ENCODE measurements at places on chromosomes 2 and 18.

- no peak for DNase-seq
Observed at GRCh38 chr2:190822043-190822442, 58.6 kb upstream of the GLS start.

- no peak for DNase-seq
Observed at GRCh38 chr2:216274194-216274840, 98.0 kb downstream of the MARCHF4 start.

DNA sequence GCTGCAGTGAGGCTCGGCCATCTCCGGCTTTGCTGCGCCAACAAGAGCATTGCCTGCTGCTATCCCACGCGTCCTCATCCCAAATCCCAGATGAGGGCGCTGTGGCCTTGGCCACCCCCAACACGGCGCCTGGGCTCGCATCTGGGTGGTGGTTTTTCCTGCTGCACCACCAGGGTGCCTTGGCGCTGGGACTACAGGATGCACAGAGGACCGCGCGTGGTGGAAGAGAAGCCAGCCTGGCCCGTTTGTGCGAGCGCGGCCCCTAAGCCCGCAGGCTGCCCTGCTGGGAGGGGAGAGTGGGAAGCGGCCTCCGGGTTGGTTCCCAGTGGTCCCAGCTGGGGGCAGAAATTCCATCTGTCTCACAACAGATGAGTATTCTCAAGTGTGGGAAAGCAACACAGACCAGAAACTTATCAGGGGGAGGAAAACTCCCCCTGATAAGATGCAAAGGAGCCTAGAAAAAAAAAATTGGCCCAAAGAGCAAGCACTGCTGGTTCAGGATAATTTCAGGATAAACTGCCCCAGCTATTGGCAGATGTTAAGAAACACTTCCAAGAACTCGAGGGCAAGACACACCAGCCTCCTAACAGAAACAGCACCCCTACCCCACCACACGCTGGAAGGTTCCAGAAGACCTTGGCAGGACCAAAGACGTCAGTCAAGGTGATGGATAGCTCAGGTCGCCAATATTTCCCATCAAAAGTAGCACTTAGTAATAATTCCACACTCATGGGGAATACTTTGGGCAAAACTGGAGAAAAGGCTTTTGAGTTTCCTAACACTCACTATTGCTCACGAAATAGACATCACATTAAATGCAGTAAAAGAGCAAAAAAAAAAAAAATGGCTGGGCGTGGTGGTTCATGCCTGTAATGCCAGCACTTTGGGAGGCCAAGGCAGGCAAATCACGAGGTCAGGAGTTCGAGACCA lies 152.1 kb downstream of the PXDN start:
- peak; percentile 77 for DNase-seq

- DNase-seq = no peak
Observed at GRCh38 chr2:51291762-51292551, 260.0 kb upstream of the NRXN1 start.

DNA sequence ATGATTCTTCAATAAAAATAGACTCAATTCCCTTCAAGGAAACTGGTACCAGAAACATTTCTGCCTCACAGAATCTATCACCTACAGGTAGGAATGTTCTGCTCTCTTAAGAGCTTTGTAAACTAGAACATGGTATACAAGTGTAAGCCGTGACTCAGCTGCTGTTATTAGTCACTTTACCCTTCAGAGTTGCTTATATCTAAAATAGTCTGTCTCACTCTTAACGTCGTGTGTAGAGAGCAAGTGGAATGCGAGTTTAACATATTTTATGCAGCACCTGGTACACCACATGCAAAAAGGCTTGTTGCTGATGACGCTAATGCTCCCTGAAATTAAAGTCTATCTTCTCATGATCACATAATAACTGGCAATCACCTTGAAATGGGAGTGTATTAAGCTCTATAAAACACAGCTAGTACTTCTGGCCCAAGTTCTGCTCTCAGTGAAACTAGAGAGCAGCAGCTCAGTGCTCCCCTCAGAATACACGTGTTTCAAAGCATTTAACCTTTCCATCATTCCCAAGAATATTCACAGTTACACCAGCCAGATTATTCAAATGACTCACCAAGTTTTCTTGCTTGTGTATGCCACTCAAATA lies 420.0 kb downstream of the ZEB2 start:
- DNase-seq = peak; percentile 78

- no peak for DNase-seq
Observed at GRCh38 chr2:11132036-11132671, 23.1 kb upstream of the SLC66A3 start.

- peak; percentile 91 for DNase-seq
Observed at GRCh38 chr2:12317814-12318426, 398.8 kb upstream of the TRIB2 start.
